T-helper 1 cell (primary cell): ENCODE measurements at places on chromosomes 7 and 10.

DNA sequence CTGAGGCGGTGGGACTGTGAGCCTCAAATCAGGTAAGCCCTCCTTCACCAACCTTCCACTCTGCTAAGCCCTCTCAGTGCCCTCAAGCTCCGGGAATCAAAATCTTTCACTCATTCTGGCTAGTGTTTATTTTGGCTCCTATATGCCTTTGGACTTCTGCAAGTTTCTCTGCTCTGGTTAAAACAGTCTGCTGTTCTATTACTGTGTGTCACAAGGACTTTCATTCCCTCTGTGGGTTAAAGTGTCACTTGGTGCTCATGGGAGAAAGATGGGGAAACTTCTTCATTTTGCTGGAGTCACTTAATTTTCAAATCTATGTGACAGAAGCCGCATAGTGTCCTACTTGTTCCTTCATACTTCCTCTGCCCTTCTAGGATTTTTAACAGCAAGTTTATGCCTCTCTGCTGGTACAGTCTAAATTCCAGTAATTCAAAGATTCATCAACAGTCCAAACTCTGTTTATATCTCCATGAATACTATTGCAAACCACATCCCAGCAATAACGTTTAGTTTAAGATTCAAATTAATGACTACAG lies 61.3 kb downstream of the CD36 start:
- no peak for DNase-seq

- no peak for DNase-seq
Measured at GRCh38 chr10:6578795-6579182, 1.3 kb downstream of the PRKCQ start.

DNA sequence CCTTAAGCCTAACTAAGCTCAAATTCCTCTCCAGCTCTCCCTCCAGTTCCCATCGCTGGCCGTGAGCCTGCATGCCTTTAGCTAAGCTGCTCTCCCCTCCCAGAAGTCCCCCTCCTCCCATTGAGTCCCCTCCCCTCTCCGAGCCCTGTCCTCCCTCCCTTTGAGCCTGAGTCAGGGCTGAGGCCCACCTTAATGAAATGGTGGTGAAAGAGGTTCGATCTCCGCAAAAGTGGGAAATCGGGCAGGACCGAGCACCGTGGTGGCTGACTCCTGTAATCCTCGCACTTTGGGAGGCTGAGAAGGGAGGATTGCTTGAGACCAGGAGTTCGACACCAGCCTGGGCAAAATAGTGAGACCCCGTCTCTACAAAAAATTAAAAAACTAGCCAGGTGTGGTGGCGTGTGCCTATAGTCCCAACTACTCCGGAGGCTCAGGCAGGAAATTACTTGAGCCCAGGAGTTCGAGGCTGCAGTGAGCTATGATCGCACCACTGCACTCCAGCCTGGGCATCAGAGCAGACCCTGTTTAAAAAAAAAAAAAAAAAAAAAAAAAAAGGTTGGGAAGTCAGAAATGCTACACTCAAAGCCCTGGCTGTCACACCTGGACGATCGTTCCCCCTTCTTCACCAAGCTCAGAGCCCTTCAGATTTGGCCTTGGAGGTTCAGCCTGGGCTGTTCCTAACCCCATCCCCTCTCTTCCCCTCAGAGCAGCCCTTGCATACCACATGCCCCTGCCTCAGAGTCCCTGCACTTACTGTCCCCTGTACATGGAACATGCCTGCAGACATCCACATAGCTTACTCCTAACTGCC lies 995 bp upstream of the CLDN3 start:
- DNase-seq, result no peak

DNA sequence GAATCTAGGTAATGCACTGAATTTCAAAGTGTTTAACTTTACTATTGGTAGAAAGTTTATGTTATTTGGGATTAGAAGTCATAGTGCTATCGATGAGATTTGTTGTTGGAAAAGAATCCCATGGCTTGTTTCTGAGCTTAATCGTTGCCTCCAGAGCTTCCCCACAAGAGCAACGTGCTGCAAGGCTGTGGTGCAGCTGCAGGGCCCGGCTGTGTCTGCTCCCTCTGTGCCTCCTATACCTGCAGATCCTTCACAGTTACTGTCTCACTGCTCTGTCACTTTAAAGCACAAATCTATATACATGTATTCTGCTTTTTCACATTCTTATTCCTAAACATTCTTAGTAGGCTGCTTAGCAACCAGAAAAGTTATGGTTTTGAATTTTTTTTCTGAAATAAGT lies 826.6 kb upstream of the COBL start:
- DNase-seq, result no peak

GRCh38 chr10:33955676-33956075 lies 621.2 kb upstream of the NRP1 start:
- no peak for DNase-seq

DNA sequence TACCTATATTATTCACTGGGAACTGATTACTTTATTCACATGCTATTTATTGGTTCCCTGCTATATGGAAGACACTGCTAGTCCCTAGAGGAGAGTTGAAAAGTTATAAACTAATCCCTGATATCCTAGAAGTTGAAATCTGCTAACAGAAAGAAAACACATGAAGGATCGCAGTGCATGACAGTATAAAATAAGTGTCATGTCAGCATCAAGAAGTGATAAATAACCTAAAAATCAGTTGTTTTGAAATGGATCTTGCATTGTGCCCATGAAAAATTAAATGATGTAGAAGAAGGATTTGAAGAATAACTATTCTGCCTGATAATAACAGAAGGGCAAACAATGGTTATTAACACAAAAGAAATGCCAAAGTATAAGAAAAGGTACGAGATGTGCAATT lies 293.3 kb upstream of the LRRN3 start:
- no peak for DNase-seq

DNA sequence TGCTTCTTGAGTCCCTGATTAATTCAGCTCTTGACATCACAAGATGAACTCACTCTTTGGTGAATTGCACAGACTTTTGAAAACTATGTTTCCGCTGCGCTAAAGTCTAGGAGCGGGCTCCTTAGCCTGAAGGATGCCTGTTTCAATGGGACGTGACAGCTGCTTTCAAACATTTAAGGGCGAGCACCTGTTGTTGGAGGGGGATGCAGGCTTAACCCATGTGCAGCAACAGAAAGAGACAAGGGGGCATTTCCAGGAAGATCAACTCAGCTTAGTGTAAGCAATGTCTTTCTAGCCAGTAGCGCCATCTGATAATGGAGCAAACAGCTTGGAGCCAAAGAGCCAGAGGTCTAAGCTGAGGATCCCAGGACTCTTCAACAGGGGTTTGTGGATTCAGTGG lies 8.4 kb upstream of the PFKFB3 start:
- no peak for DNase-seq

- DNase-seq, result no peak
Measured at GRCh38 chr7:29381206-29382094, 182.2 kb upstream of the PRR15 start.

- no peak for DNase-seq
Measured at GRCh38 chr10:112677689-112678088, 230.7 kb downstream of the VTI1A start.

GRCh38 chr10:129410688-129411392 lies 56.2 kb upstream of the MGMT start:
- DNase-seq, result no peak

GRCh38 chr7:25653384-25653783 lies 425.1 kb upstream of the NPVF start:
- DNase-seq, result no peak

DNA sequence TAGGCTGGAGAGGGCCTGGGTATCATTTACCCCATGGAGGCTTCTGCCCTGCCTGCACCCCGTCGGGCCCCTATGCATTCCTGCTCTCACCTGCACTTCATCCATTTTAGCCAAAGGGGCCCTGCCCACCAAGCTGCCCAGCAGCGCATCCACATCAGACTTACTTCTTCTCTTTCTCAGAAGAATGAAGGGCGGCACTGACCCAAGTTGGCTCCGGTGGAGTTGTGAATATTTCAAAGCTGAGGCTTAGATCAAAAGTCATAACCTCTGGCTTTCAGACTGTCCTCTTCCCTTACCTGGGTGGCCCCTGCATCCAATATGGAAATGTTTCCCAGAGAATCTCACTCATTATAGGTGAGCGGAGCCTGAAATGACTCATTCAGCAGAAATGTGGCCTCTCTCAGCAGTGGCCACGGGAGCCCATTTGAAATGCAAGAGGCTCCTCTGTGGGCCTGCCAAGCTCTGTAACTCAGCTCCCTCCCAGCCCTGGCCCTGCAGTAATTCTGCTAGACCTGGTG lies 117.6 kb upstream of the TCF7L2 start:
- no peak for DNase-seq

GRCh38 chr10:131785121-131785460 lies 115.7 kb upstream of the PPP2R2D start:
- no peak for DNase-seq

GRCh38 chr10:117374506-117375359 lies 507 bp downstream of the PDZD8 start:
- DNase-seq, result peak; percentile 53

DNA sequence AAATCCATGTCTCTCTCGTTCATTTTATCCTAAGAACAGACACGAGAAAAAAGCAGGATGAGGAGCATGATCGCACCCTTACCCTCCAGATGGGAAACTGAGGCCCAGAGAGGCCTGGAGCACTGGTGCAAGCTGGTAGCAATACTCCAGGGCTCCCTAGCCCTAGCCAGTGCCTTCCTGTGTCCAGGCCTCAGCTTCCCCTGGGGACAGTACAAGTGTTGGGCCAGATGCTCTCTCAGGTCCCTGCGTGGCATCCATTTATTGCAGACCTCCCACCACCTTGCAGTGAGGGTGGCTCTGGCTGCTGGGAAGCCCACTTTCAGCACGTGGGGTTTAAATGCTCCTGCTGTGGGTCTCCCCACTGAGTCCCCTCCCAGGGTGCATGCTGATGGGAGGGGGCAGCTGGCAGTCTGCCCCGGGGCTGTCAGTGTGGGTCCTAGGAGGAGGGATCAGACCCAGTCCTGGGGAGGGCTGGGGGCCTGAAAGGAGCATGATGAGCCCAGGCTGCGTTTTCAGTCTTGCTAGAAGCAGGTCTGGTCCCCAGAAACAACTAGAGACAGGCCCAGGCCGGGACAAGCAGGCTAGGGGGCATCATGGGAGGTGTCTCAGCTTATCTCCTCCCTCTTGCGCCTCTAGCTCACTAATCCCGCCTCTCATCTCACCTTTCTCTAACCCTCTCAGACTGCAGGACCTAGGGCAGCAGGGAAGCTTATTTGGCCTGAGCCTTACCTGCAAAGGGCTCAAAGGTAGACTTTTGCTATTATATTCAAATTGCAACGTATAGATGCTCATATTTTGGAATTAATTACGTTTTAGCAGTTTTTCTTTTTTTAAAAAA lies 662 bp upstream of the PPIF start:
- DNase-seq, result no peak

DNA sequence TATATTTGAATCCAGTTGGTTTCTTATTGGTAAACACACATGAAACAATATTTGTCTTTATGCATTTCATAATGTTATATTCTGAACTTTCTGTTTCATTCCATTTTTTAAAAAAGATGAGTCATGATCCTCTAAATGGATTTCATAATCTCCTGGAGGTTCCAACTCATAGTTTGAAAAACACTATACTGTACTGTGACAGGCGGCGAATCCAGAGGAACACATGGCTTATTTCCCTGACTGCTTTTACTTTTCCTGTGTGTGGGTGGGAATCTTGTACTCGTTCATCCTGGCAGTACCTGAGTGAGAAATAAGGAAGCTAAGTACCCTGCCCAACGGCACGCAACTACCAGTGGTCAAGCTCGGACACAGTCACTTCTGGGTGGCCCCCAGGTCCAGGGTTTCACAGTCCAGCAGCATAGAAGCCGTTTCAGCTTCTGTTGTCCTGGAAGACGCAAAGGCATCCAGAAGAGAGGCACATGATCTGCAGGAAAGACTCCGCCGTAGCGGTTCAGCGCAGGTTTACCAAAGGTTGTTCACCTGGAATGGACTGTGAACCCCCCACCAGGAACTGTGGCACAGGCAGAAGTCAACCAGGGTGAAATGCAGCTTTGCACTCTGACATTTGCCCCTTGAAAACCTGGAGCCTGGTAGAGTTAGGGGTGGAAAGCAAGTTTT lies 117.7 kb downstream of the CCNY start:
- no peak for DNase-seq

DNA sequence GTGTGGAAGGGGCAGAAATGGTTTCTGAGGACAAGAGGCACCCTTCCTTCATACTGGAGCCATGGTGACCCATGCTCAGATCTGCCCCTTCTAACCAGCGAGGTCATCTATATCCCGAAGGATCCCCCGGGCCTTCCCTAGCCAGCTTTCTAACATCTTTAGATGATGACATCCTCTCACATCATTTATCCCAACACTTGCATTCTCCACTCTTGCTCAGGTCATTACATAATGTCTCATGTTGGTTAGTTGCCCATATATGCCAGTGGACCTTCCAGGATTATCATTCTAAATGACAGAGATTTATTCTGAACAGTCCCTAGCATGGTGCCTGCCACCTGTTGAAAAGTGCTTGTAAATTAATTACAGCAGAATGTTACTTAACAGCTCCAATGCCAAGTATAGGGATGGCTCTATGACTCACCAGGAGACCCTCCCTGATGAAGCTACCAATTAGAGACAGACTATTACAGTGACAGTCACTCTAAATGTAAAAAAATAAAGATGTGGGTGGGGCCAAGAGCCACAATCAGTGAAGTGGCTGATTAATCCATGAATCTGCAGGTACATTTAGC lies 22.6 kb upstream of the ABLIM1 start:
- no peak for DNase-seq

DNA sequence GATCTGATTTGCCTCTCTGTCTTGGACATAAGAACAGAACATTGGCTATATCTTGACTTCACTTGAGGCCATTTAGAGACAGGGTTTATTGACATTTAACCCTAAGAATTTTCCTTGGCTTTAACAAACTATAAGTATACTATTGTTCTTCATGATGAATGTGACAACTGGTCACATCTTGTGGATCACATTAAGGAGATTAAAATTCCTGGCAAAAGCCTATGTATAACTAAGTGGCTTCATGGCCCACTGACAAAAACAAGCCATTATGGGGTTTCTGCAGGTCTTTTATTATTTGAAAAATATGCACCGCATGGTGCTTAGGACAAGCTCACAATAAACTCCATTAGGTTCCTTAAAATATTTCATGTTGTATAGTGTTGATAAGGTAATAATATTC lies 54.8 kb downstream of the THNSL1 start:
- no peak for DNase-seq

GRCh38 chr10:114974625-114975024 lies 36.6 kb downstream of the TRUB1 start:
- no peak for DNase-seq

DNA sequence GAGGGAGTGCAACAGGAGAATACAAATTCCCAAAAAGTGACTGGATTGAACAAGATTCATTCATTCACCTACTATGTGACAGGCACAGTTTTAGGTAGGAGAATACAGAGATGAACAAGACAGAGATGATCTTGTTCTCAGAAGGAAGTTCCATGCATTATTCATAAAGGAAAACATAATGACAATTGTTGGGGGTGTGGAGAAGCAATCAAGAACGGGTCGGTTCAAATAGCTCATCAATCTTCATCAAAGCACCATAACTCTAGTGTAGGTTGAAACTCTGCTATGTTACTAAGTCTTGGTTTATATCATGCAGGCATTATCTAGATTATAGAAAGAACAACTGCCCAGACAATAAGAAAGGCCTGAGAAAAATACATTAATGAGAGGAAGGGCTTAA lies 243.7 kb downstream of the DGKI start:
- DNase-seq, result no peak
